ENCODE measurements at places on chromosomes 4 and X.

GRCh38 chr4:75512386-75513211 is 1.6 kb downstream of the RCHY1 start:
- DNase-seq, result peak; percentile 43

DNA sequence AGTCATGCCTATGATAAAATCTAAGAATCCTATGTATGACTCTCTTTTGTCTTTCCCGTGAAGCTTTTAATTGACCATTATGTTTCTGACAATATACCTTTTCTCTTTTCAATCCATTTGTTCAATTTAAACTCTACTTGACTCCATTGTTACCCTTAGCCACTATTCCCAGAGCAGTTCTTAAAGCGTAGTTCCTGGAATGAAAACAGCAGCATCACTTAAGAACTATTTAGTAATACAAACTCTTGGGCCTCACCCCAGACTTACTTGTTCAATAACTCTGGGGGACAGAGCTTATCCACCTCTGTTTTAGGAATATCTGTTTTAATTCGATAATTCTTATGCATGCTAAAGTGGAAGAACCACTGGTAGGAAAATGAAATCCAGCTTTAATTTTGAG is 358.4 kb downstream of the PRR32 start:
- DNase-seq, result no peak

DNA sequence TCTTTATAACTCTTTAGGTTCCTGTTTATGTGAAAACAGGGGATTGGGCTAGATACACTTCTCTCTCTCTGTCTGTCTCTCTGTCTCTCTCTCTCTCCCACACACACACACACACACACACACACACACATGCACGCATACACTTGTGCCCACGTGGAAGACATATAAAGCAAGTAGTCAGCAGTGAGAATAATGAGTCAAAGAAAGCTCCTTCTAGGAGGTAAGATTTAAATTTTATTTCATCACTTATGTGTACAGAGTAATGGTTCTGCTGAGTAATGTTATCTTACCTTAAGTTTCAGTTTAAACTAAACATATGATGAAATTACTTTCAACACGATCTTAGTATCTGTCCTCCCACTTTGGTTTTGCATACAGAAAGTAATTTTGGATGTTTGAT is 243.0 kb upstream of the TEX13A start:
- DNase-seq, result peak; percentile 48

DNA sequence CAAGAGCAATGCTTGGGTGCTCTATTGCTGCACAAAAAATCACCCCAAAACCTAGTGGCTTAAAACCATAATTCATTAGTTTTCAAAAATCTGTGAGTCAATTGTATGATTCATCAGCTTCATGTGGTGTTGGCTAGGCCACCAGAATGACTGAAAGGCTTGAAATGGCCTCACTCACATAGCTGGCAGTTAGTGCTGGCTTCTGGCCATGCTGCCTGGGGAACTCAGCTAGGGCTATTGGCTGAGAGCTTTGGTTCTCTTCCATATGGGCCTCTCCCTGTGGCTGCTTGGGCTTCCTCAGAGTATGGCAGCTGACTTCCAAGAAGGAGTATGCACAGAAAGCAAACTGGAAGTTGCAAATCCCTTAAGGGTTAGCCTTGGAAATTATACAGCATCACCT is 3.1 kb upstream of the MTMR1 start:
- peak; percentile 82 for DNase-seq

- DNase-seq, result peak; percentile 58
Measured at GRCh38 chr4:145170223-145170622, 10.2 kb downstream of the OTUD4 start.

- no peak for DNase-seq
Measured at GRCh38 chrX:54359408-54359807, 1.6 kb upstream of the WNK3 start.
